HT-29 (cell line): ENCODE measurements at places on chromosomes 7 and 10.

GRCh38 chr7:57400531-57401155 lies 49.3 kb upstream of the ZNF716 start:
- no peak for DNase-seq

GRCh38 chr7:5693529-5693928 lies 87.9 kb downstream of the RNF216 start:
- DNase-seq = peak; percentile 23

DNA sequence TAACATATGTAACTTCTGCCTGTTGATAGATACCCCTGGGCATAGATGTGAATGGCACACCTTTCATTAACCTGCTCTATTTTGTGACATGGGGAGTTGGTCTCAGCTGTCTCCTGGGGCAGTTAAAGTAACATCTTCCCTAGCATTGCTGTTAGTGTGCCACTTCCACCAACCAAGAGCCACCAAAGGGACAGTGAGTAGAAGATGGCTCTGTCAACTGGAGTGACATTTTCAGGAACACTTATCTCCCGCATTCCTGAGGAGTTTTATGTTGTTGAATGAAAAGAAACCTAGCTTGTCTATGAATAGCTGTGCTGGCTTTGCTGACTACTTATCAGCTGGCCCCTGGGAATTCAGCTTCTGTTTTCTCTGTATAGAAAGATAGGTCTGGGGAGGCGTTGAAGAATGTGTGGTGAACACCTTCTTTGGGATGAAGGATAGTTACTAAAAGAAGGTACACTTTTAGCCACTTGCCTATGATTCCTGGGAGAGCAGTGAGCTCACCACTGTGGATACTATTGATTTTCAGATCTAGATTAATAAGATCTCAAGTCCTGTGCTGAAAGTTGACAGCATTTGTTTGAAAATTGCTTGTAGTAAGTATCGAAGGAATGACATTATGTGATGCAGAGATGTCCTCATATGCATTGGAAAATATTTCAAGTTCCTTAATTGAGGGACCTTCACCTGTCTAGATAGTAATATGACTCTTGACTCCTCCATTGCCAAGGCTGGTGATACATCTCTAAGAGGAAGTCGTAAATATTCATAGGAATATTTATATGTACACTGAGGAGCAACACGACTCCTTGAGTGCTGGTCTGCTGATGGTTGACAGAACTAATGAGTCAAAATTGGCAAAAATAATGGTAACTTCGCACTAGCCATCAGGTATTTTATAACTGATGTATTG lies 7.6 kb downstream of the STARD3NL start:
- DNase-seq = no peak

GRCh38 chr10:100969187-100970075 lies at the start of gene SEMA4G:
SEMA4G (plus strand) TSS chr10:100969504; CDS start chr10:100972913, 3,409 bp downstream.
- DNase-seq = peak; percentile 72

DNA sequence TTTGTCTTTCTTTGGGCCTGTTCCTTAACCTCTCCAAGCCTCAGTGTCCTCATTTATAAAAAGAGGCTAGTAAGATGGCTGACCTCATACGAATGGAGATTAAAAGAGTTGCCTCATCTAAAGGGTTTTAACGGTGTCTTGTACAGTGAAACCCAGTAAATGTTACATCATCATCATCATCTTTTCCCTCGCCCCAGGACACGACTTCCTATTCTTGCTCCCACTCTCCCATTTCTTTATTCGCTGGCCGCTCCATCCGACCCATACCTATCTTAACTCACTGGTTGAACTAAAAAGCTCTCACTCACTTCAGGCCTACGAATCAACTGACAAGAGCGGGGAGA lies 554 bp downstream of the FRA10AC1 start:
- no peak for DNase-seq

GRCh38 chr10:84401854-84402611 lies 73.6 kb downstream of the CCSER2 start:
- no peak for DNase-seq
